ENCODE measurements at places on chromosomes 6 and 20. TPM values are rescaled to one million over a fixed set of nuclear protein-coding genes. Genes with fewer than 3 reads are reported as not detected.
A peak's percentile ranks its signal among the peaks of the same experiment; 100 is the strongest.

DNA sequence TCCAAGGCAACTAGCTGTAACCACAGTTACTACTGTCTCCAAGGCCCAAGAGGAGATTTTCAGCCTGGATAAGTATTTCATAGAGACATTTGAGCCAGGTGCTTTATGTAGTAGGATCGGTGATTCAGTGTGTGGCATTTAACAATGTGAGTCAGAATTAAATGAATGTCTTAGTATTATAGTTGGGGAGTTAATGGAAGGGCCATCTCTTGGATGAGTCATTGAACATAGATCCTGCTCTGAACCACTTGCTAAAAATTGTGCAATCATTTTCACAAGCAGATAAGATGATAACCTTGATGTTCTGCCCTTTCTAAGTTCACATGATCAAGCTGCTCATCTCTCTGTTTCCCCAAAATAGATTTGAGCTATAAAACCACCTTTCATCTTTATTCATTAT lies 668.9 kb upstream of the CITED2 start:
- no peak for DNase-seq
- H3K27me3 ChIP-seq, result no peaks in the 10 kb centered on the region
- H3K36me3 ChIP-seq, result no peaks in the 10 kb centered on the region

DNA sequence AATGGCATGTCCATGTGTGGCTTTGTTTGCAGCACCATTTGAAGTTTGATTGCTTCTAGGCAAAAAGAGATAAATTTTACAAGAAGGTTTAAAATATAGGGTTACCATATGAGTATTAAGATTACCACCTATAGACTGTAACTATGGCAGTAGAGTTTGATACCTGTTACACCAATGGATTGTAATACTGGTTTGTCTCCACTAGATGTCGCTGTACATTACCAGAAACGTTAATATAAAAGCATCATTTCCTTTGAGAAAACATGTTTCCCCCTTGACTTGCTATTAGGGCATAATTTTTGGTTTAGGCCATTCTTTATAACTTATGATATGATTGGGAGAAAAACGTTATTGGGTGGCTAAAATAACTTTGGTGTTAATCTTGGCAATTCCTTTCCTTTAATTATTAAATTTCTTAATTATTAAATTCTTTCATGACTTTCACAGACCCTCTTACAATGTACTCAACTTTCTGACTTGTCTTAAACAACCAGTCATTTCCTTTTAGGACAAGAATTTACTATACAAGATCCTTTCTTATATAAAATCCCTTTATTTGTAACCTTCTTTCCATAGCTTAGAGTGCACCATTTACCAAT lies 42.8 kb downstream of the HLA-DPB1 start:
- no peaks in the 10 kb centered on the region for H3K36me3 ChIP-seq
- no peak for DNase-seq
- H3K27ac ChIP-seq, result no peak overlapping the region
- H3K27me3 ChIP-seq, result peaks cover 26% of the 10 kb centered on the region
- no peaks in the 10 kb centered on the region for H3K4me1 ChIP-seq

GRCh38 chr6:140077827-140078560 lies 703.5 kb upstream of the CITED2 start:
- H3K4me3 ChIP-seq, result no peak overlapping the region
- H3K27ac ChIP-seq, result peak overlapping the region; percentile 37
- no peak for DNase-seq

GRCh38 chr6:15363523-15364400 lies 117.9 kb downstream of the JARID2 start:
- no peak overlapping the region for H3K27ac ChIP-seq
- H3K36me3 ChIP-seq, result no peaks in the 10 kb centered on the region
- DNase-seq, result no peak
- no peaks in the 10 kb centered on the region for H3K4me1 ChIP-seq

DNA sequence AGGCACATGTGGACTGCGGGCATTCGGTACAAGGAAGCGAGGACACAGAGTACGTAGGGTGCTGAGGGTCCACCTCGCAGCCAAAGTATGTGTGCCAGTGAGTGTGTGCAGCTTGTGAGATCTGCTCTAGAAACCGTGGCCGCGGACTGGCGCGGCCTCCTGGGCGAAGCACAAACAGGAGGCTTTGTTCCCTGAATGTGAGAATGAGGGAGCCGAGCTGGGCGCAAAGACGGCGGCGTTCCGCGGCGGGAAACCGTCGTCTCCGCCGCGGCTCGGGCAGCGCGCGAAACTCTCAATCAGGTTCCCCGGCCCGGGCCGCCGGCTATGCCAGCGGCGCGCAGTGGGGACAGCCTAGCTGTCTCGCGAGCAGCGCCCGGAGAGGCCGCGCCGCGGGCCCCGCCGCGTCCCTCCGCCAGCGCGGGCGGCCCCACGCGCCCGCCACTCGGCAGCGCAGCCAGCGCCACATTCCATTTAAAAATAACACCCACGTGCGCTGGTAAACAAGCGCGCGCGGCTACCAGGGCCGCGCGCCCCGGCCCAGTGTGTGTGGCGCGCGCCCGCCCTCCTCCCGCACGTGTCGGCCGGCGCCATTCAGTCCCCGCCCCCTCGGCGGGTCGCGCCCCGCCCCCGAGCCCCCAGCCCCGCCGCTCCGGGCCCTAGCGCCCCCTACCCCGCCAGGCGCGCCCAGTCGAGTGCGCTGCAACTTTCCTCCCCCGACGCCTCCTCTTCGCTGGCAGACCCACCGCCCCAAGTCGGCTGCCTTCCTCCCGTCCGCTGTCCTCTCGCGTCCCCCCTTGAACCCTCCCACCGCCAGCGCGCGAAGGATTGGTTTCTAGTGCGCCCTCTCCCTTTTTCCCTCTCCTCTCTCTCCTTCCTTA lies 3.0 kb upstream of the FOXO3 start:
- no peaks in the 10 kb centered on the region for H3K27me3 ChIP-seq
- peaks cover 2% of the 10 kb centered on the region for H3K4me1 ChIP-seq
- peak overlapping the region; percentile 100 for H3K27ac ChIP-seq
- H3K36me3 ChIP-seq, result no peaks in the 10 kb centered on the region
- DNase-seq, result peak; percentile 79

DNA sequence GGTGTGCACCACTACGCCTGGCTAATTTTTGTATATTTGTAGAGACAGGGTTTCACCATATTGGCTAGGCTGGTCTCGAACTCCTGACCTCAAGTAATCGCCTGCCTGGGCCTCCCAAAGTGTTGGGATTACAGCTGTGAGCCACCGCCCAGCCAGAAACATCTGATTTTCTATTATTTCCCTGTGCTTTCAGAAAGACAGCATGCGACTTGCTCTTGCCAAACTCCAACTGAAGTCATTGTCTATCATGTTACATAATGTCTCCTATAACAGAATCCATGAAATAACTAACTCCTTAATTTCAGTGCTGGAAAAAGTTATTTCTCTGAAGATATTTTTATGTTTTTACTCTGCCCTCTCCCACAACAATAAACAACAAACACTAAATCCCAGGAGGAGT lies 8.5 kb downstream of the RMND1 start:
- DNase-seq, result no peak
- H3K4me3 ChIP-seq, result no peak overlapping the region
- H3K27ac ChIP-seq, result no peak overlapping the region
- H3K4me1 ChIP-seq, result peaks cover 20% of the 10 kb centered on the region

Gene ADAT2
- 2.2 TPM for total RNA-seq

Gene FLRT3
- total RNA-seq, result 5.6 TPM

Gene CPNE5
- total RNA-seq, result 2.1 TPM

GRCh38 chr6:133225560-133225959 lies 15.6 kb upstream of the EYA4 start:
- H3K36me3 ChIP-seq, result no peaks in the 10 kb centered on the region
- no peak for DNase-seq
- H3K27me3 ChIP-seq, result no peaks in the 10 kb centered on the region
- no peak overlapping the region for H3K4me3 ChIP-seq
- H3K4me1 ChIP-seq, result no peaks in the 10 kb centered on the region
- no peak overlapping the region for H3K27ac ChIP-seq

Gene CST7
- not detected for total RNA-seq

Gene F13A1
- 120 TPM for total RNA-seq

- no peak overlapping the region for H3K4me3 ChIP-seq
- H3K4me1 ChIP-seq, result peaks cover 8% of the 10 kb centered on the region
- no peaks in the 10 kb centered on the region for H3K27me3 ChIP-seq
Observed at GRCh38 chr6:121582262-121582661, 146.8 kb downstream of the GJA1 start.

GRCh38 chr6:151154418-151154817 lies 85.3 kb upstream of the AKAP12 start:
- H3K4me1 ChIP-seq, result peaks cover 10% of the 10 kb centered on the region
- H3K4me3 ChIP-seq, result no peak overlapping the region
- DNase-seq, result peak; percentile 76
- no peaks in the 10 kb centered on the region for H3K36me3 ChIP-seq
- no peak overlapping the region for H3K27ac ChIP-seq
- H3K27me3 ChIP-seq, result no peaks in the 10 kb centered on the region

- DNase-seq, result no peak
- no peak overlapping the region for H3K4me3 ChIP-seq
- H3K27me3 ChIP-seq, result no peaks in the 10 kb centered on the region
- H3K27ac ChIP-seq, result no peak overlapping the region
- no peaks in the 10 kb centered on the region for H3K36me3 ChIP-seq
- no peaks in the 10 kb centered on the region for H3K4me1 ChIP-seq
Observed at GRCh38 chr20:52833901-52834300, 138.3 kb upstream of the TSHZ2 start.

Gene KLC4
- 44.9 TPM for total RNA-seq

All from sigmoid colon (tissue), 7 donors.